ENCODE measurements at places on chromosomes 7 and 10.

DNA sequence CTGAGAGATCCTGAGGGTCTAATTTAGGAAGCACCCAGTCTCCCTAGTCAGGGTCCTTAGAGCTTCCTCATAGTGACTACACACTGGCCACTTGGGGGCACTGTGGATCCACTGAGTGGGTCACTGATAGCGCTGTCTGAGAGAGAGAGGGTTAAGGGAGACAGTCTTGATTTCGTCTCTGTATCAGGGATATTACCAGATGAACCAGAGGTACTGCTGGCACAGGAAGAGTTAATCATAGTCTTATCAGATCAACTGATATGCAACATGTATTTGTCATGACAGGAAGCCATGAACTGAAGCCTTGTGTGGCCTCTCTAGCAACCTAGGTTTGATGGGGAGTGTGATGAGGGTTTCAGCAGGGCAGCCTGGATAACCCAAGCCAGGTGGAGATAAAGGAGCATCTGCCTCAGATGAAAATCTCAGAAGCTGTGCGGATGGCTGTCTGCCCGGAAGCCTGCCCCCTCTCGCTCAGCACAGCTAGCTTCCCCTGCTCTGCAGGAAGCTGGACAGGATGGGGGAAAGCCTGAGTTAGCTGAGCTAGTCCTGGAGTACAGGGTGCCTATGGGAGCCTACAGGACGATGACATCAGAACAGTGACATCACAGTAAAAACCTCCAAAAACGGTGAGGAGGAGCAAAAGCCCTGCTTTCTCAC lies 214.0 kb upstream of the PRSS1 start:
- DNase-seq, result peak; percentile 84

DNA sequence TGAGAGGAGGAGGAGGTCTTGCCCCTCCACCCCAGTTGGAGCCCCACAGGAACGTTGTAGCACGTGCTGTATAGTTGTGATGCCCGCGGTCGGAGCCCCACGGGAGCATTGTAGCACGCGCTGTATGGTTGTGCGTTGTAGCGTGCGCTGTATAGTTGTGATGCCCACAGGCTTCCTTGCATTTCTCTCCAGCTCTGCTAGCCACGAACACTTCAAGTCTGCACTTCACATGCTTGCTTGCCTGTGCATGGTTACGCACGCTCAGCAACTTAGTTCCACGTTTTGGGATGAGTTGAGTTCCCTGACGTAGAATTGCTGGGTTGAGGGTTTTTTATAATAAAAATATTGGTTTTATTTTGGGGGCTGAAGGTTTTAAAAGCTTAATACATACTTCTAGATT lies 41.6 kb downstream of the DNAJB6 start:
- DNase-seq, result no peak

DNA sequence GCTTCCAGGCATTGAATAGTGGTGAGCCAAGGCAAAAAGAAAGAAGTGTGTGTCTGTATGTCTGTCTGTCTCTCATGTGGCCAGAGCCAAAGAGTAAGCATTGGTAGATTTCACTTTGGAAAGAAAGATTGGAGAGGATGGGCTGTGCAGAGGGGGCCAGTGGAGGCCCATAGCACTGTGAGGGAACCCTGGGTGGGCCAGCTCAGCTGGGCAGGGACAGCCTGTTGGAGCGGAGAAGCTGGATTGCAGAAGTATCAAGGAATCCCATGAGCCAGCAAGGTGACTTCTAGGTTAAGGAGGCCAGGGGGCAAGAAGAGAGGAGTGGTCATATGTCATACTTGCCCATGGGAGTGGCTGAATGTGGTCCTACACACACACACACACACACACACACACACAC lies 1.5 kb upstream of the GRID1 start:
- no peak for DNase-seq

DNA sequence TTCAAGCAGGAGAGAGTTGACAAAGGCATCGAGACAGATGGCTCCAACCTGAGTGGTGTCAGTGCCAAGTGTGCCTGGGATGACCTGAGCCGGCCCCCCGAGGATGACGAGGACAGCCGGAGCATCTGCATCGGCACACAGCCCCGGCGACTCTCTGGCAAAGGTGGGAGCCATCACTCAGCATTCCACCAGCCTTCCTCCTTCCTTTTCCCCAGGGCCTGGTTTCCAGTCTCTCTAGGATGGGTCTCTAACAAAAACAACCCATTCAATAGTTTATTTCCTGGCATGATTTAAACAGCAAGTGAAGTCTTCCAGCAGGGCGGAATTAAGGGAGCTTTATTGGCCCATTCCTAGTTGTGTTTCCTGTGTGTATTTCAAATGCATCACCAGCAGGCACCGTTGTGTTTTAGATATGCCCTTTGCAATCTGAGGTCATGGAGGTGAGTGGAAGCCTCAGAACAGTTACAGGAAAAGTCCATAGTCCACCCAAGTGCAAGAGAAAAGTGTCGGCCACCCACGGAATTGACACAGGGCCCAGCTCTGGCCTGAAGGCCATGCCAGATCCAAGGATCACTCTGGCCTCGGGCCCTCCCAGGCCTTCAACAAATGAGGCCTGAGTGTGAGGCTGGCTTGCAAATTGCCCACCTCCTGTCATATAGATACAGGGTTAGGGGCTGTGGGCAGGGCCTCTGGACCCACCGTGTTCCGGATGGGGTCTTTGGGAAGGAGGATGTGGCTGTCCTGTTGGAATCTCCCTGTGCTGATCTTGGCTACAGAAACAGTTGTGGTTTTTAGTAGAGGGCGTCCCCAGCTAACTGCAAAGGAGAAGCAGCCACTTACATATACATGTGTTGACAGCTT lies 46.9 kb upstream of the TRIM8 start:
- no peak for DNase-seq

GRCh38 chr10:132619927-132620326 lies 82.3 kb downstream of the INPP5A start:
- no peak for DNase-seq

DNA sequence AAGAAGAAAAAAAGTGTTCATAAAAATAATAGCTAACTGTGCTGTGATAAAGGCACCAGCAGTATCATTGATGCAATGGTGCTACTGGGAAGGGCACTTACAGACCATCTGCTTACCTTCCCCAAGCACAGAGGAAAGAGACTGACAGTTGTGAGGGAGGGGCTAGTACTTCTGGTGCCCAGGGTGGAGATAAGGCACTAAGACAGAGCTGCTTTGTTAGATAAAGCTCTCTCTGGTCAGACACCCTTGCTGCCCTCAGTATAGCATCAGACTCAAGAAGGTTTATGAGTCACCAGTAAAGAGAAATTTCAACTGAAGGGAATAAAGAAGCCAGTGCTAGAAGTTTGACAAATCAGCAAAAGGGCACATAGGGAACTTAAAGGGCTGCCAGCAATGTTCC lies 325.6 kb downstream of the HPSE2 start:
- no peak for DNase-seq

GRCh38 chr7:39987641-39988347 lies 37.7 kb downstream of the CDK13 start:
- no peak for DNase-seq

DNA sequence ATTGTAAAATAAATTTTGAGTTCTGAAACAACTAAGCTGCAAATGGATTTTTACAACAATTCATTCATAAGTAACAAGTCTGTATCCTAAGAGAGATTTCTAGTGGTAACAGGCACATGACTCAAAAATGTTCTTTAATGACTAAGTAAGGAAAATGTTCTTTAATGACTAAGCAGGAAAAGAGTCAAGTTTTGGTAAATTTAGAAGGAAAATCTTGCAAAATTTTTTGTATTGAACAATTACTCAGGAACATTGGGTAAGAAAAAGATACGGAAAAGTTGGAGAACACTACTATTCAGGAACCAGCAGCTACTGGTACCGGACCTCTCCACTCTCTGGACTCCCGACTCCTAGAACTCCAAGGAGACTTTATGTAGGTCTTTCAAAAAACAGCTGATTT lies 33.5 kb downstream of the HYCC1 start:
- DNase-seq, result peak; percentile 39

DNA sequence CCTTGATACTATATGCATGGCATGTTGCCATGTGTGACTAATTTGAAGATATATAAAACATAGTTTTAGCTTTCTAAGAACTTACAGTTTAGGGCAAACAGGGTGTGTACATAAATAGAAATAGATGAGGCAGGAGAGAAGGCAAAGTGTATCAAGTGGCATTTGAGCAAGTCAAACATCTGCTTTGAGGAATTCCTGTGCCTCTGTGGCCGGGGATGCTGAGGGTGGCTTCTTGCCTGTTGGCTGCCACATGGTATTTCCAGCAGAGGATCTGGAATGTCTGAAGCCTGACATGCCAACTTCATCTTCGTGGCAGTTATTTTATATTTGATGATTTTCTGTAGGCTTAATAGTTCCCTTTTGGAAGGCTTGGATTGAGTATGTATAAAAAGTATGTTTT lies 6.0 kb downstream of the SSBP1 start:
- no peak for DNase-seq

DNA sequence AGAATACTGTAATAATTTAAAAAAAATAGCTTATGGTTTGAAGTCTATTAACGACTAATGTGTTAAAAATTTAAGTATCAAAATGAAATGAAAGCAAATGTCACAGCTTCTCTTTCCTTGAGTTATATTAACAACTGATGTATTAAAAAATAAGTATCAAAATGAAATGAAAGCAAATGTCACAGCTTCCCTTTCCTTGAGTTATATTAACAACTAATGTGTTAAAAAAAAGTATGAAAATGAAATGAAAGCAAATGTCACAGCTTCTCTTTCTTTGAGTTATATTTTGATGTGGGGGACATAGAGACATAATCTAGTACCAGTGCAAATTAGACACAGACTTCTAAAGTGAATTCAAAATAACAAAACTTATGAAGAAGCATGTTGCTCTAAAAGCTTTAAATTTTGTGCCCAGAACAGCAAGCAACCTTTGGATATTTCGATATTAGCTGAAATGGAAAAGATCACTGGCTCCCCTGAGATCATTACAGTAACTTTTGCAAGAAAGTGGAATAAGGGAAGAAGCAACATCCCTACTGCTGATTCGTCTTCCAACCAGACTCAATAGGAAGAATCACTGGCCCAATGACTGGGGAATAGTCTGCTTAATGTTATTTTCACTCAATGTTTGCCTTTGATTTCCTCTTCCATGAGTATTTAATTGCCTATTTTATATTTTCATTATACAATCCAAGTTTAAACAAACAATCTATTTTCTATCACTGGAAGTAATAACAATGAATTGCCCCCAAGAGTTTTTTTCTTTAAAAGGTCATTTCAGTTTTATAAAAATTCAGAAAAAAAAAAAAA lies 8.0 kb downstream of the SKAP2 start:
- DNase-seq, result no peak

DNA sequence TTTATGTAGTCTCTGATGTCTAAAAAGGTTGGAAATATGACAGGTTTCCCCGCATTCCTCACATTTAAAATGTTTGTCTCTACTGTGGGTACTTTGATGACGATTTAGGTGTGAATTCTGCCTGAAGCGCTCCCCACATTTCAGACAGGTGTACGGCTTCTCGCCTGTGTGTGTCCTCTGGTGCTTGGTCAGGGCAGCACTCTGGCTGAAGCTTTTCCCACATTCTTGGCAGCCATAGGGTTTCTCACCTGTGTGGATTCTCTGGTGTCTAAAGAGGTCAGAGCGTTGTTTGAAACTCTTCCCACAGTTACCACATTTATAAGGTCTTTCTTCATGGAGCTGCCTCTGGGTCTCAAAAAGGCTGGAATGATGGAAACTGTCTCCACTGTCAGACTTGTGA lies 6.3 kb downstream of the ZNF394 start:
- no peak for DNase-seq

DNA sequence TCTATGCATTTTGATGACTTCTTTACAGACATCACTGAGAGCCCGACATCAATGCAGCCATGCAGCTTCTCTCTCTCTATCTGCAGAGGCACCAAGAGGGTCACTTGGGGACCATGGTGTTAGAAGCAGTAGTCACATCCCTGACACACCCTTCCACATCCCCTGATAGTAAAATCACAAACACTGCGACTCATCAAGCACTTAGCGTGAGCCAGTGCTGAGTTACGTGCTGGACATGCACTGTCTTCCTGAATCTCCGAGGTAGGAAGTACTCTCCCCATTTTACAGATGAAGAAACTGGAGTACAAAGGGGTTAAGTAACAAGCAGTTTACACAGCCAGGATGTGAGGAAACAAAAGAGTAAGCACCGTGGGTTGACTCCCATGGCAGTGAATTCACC lies 109.2 kb downstream of the OSBPL3 start:
- no peak for DNase-seq

DNA sequence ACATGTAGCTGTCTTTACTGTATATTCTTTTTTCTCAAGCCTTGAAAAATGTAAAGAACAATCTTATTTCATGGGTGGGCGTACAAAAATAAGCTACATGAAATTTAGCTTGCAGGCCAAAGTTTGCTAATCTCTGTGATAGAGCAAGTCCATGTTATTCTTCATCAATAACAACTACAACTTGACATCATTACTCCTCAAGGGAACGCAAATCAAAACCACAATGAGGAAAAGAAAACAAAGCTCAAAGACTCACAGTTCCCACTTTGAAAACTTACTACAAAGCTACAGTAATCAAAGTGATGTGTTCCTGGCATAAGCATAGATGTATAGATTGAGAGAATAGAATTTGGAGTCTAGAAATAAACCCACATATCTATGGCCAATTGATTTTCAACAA lies 62.5 kb downstream of the GNA12 start:
- DNase-seq, result no peak

GRCh38 chr10:46309511-46310142 lies 22.8 kb downstream of the ANTXRL start:
- DNase-seq, result no peak

DNA sequence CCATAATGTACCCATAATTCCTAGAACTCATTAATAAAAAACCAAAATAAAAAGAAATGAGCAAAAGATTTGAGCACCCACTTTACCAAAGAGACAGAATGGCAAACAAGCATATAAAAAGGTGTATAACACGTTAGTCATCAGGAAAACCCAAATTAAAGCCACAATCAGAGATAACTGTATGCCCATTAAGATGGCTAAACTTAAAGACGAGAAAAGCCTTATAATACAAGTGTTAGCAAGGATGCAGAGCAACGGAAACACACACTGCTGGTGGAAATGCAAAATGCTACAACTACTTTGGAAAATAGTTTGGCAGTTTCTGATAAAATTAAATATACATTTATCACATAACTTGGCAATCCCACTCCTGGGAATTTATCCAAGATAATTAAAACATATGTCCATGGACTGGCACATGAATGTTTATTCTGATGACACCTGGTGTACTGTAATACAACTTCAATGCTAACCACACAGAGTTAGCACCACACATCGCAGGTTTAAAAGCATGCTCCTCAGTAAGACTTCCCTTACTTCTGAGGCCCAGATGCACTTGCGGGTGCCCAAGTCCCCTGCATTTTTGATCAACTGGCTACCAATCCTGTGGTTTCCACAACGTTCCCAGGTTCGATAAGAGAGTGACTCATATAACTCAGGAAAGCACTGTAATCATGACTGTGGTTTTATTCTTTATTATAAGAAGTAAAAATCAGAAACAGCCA lies 158.6 kb downstream of the SNX13 start:
- DNase-seq, result no peak

GRCh38 chr7:79620291-79620690 lies 166.8 kb upstream of the MAGI2 start:
- no peak for DNase-seq
